Psoas muscle (tissue), 8 donors: ENCODE measurements at places on chromosomes 6 and 20.

- no peak for DNase-seq
Observed at GRCh38 chr6:34967461-34967860, 78.4 kb downstream of the ANKS1A start.

GRCh38 chr6:165663377-165663735 lies 315 bp upstream of the PDE10A start:
- peak; percentile 55 for DNase-seq

GRCh38 chr20:57622579-57623381 lies 2.6 kb upstream of the ZBP1 start:
- DNase-seq, result no peak

DNA sequence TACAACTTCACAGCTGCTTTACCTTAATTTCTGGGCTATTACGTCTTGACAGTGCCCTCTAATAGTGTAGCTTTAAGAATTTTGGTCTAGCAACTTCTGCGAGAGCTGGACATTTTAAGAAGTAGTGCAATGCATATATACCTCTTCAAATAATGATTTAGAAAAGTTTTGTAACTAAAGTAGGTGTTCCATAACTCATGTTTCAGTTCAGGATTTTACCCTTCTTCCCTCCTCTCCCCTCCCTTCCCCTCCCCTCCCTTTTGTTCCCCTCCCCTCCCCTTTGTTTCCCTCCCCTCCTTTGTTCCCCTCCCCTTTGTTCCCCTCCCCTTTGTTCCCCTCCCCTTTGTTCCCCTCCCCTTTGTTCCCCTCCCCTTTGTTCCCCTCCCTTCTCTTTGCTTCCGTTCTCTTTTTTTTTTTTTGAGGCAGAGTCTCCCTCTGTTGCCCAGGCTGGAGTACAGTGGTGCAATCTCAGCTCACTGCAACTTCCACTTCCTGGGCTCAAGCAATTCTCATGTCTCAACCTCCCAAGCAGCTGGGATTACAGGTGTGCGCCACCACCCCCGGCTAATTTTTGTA lies 28.8 kb upstream of the TRAM2 start:
- DNase-seq, result no peak

DNA sequence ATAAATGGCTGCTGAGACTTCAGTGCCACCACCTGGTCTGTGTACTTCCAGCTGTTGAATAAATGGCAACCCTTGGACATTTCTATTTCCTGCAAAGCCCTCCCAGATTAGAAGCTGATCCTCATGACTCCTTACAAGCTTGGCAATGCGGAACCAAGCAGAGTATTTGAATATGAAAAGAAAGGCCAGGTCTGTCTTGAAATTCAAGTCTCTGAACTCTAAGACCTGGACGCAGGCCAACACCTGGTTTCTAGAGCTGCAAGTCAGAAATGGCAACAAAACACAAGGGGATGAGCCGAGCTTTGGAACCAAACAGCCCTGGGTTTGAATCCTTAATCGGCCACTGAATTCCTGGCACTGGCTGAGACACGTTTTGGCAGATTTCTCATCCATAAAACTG lies 353.4 kb downstream of the PTPRT start:
- DNase-seq, result no peak

DNA sequence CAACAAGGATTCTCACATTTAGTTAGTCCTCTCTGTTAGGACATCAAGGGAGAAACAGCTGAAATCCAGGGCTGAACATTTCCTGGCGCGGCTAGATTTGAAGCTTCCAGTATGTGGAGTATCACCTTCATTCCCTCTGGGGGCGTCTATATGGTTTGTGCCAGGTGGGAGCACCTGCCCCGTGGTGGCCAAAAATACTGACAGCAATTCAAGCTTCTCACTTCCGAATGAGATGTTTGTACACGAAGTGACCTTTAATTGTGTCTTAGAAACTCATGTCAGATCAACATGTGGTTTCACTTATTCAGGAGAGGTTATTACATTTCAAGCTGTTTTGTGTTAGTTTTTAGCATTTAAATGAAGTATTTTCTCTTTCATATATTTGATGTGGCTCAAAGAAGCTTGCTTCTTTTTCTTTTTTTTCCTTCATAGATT lies 67.3 kb upstream of the ZNF217 start:
- no peak for DNase-seq

GRCh38 chr6:34950849-34951248 lies 61.8 kb downstream of the ANKS1A start:
- DNase-seq, result no peak
